ENCODE measurements at places on chromosomes 13 and 19.

- DNase-seq: peak; percentile 2
Observed at GRCh38 chr13:91185294-91185863, 162.1 kb upstream of the MIR17HG start.

GRCh38 chr19:2600914-2601870, 101.3 kb downstream of the GNG7 start:
- DNase-seq: no peak

- peak; percentile 64 for DNase-seq
Observed at GRCh38 chr19:18205200-18205892, 1.5 kb upstream of the RAB3A start.

- DNase-seq: peak; percentile 78
Observed at GRCh38 chr13:91085127-91085526, 262.4 kb upstream of the MIR17HG start.

GRCh38 chr19:17138937-17139598, 63.5 kb downstream of the MYO9B start:
- no peak for DNase-seq

DNA sequence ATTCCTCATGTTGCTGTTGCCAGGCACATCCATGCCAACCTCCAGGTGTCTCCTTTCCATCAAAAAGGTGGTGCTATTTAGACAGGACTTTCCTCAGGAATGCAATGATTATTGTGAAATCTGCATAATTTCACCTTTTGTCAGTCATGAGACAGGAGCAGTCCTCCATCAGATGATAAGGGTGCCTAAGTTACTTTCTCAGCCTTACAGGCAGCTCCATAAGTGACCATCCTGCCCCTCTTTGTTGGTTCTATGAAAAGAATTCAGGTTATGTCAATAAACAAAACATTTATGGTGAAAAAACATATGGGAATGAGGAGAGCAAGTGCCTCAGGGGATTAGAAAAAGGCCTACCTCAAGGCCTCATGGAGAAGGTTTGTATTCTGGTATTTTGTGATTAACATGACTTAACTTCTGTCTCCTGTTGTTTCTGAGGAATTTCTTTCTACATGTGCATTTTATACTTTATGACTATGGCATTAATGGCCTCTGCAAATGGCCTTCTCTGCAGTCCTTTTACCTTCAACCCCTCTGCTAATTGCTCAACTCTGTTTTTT, 110.3 kb upstream of the DIAPH3 start:
- no peak for DNase-seq

DNA sequence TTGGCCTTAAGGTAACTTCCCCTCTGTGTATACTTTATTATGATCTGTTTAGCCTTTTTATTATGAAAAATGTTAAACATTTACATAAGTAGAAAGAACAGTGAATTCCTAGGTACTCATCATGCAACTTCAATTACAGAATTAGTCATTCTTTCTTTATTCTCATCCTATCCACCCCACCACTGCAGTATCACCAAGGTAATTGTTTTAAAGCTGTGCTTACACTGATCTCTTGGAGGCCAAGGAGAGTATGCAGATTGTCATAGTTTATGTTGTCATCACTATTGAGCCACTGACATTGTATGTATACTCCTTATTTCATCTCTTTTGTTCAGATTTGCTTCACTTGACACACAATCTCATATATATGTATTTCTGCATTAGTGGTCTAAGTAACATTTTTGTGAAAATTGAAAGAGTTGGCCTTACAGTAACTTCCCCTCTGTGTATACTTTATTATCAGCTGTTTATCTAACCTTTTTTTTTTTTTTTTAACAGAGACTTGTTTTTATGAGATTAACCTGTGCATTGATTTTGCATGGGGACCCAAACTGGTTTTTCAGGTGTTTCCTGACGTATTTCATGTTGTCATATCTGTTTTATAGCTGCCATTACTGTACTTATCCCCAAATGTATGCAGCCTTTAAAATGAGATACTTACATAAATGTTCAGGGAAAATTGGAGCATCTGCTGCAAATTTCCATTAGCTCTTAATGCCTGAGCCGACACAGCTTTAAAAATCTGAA, 4.5 kb downstream of the ZNF507 start:
- no peak for DNase-seq

Data from erythroblast (primary cell).